A549 (cell line): ENCODE measurements at places on chromosomes 4 and X.

DNA sequence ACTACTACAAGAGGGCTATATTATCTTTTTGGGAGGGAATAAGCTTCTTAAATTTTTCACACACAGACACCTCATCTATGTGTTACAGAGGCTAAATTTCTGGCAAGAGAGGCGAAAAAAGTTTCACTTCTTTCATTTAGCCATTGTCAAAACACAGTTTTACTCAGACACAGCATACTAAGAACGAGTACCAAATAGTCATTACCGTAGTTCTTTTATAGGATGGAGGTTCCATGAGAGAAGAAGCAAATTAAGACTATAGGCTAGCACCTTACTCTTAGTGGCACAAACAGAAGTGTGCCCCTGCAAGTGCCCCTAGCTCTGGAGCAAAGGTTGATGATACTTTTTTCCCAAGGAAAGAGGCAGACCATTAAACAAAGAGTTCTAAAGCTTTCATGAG lies 26.2 kb downstream of the UGT2B7 start:
- DNase-seq: no peak

DNA sequence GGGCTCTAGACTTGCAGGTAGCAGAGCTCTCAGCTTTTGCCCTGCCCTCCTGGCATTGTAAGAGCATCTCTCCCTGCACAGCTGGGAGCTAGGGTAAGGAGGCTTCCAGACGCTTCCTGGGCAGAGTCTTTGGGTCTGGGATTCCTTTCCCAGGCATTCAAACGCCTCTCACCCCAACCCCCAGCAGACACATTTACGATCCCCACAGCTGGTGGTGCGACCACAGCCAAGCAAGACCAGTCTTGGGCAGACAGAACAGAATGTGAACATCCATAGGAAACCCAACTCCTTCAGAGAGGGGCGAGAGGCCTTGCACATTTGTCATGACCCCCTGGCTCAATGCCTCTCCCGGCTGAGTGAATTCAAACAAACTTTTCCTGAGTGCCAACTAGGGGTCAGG lies 38.1 kb upstream of the CD99L2 start:
- no peak for DNase-seq

DNA sequence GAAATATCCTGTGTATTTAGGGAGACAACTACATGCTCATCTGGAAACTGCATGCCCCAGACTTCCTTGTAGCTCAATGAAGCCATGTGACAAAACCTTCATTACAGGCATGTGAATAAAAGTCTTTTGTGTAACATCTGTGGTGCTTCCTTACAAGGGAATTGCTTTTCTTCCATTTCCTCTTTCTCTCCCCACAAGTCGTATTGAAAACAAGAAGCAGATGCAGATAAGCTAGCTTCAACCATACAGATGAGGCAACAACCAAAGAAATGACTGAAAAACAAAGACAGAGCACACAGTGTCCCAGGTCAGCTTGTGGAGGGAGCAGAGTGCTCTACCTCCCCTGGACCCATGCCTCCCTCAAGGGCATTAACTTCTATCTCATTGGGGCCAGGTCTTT lies 115.8 kb upstream of the INPP4B start:
- DNase-seq: no peak

DNA sequence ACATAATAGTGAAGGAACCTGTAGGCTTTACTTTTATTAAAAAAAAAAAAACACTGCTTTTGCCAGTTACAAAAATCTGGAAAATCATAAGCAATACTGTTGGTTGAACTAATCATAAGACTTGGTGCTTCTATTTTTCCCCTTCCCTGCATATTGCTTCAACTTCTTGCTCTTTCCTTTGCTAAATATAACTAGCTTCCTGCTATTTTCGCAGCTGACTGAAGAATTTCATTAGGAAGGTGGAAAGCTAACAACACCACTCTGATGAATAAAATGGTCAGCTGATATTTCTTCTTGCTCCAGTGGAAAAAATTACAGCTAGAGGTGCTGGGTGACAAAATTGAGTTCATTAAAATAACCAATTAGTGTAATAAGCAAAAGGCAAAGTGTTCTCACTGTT lies 39.3 kb downstream of the MEPE start:
- no peak for DNase-seq
